ENCODE measurements at places on chromosomes 6 and 20.

- no peak for DNase-seq
Observed at GRCh38 chr6:28814032-28814976, 109.5 kb downstream of the TRIM27 start.

- no peak for DNase-seq
Observed at GRCh38 chr6:125797120-125797885, 6.5 kb downstream of the NCOA7 start.

DNA sequence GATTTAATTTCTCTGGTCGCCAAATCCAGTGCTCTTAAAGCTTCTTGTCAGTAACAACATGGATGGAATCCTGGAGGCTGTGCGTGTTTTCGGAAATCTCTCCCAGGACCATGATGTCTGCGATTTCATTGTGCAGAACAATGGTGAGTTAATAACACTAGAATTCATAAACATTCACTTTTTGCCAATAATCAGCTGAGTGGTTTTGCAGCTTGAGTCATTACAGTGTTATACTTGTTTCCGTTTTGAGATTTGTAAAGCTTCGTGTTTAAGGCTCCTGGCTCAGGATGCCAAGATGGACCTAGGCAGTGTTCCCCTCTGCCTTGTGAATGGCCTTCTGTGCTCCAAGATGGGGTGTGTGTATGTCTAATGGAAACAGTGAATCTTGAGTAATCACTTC is 113.8 kb downstream of the ARMC2 start:
- no peak for DNase-seq

- DNase-seq: no peak
Observed at GRCh38 chr6:41641352-41641925, 3.2 kb downstream of the MDFI start.

GRCh38 chr6:123091091-123091895 is 95.3 kb downstream of the CLVS2 start:
- DNase-seq: no peak

GRCh38 chr6:92174398-92175073 is 1244.8 kb downstream of the EPHA7 start:
- no peak for DNase-seq

DNA sequence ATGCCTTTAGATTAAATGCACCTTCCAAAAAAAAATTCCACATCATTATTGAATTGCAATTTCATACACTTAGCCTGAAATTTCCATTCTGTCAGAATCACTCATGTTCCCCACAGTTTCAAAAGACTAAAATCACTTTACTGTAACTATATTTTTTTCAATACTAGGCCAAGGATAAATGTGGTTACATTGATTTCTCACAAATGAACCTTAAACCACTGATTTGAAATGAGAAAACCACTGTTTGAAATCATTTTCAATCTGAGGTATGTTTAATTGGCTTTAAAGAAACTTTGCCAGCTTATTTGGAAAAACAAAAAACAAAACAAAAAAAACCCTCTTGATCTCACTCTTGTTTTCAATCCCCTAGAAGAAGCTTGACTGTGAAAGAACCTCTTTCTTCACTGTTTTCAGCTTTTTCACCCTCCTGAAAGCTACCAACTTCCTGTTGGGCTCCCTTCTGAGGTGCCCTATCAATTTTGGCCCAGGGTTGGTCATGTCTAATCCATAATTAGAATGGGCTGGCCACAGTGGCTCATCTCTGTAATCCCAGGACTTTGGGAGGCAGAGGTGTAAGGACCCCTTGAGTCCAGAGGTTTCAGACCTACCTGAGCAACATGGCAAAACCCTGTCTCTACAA is 242.5 kb downstream of the ADGRG6 start:
- DNase-seq: no peak

GRCh38 chr6:118751072-118751471 is 99.7 kb upstream of the CEP85L start:
- DNase-seq: no peak

- no peak for DNase-seq
Observed at GRCh38 chr6:157104803-157105202, 218.5 kb downstream of the TMEM242 start.

DNA sequence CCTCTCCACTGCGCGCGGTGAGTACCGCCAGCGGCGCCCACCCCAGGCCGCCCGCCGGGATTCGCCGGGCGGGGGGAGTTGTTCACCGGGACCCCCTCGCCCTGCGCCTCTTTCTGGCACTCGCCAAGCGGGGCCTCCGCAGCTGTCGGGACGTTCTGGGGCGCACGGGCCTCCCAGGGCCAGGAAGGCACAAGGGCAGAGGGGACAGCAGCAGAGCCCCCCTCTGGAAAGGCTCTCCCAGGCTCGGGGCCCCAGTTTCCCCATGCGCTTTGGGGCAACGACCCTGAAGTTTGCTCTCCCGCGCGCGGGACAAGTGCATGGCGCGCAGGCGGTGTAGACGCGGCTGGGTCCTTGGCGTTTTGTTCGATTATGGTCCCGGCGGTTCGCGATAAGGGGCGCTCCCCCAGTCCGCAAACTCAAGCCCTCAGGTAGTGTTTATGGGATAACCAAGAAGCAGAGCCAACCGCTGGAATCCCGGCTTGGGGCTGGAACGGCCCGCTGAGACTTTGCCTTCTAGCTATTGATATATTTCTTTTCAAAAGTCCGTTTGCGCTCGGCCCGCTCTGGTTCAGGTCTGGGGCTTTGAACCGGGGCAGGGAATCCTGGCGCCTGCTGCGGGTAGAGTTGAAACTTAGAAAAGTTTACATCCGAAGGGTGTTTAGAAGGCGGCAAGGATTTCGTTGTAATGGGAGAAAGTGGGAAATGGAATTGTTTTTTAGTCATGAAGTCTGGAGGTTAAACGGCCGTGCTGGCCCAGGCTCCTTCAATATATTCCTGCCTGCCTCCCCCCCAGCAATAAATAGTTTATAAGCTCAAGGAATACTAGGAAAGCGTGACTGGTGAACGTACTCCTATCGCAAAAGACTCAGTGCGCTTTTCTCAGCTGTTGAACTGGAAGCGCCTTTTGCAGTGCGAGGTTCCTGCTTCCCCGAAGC is 595 bp downstream of the EYA2 start:
- DNase-seq: no peak

DNA sequence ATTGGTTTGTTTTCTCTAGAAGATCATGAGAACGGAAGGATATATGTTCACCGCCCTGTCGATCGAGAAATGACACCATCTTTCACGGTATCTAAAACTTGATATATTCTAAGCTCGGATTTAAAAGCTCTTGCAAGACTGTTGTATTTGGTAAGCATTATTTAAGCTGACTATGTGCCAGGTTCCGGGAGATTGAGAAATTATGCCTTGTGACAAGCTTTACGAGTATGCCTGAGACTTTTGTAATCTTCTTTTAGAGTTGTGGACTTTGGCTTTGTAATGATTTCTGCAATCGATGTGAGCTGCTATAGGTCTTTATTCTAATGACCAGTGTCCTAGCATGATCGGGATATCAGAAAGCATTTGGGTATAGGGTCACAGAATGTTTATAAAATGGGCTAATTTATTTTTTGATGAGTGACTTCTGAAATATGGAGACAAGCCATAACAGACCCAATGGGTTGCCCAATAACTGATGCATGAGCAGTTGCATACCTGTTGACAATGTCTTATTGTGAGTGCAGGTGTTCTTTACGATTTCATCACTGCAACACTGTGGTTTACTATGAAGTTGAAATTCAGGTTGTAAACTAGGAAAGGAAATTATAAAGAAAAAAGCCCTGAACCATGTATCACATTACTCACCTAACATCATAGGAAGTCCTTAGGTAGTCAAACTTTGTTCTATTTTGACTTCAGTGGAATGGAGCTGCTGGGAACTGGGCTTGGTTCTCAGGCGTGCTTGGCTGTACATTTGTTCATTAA is 14.0 kb downstream of the CDH26 start:
- no peak for DNase-seq

DNA sequence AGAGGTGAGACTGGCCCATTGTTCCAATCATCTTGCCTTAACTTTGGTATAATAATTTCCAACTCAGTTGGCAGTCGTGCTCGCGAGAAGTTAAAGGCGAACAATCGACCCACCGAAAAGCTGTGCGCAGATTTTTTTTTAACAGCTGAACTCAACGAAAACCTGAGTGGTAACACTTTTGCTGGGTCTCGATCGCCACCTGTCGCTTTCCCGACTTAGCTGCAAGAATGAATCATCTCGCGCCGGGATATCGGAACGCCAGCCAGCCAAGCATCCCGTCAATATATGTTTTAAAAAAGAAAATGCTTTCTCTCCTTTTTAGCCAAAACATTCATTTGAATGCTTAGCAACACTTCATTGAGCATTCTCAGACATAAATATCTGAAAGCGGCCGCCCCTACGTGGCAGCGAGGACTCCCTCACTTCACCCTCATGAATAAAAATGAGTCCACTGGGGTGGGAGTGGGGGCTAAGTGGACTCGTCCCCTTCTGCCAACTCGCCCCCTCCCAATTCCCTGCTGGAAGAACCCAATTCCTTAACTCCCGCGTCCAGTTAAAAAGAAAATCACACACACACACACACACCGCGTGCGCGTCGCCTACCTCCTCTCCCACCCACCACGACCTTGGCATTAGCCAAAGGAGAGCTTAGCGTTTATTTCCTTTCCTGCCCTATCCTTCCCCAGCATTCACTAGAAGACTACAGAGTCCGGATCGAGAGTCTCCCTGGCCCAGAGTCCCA is 1.5 kb downstream of the COL12A1 start:
- no peak for DNase-seq

DNA sequence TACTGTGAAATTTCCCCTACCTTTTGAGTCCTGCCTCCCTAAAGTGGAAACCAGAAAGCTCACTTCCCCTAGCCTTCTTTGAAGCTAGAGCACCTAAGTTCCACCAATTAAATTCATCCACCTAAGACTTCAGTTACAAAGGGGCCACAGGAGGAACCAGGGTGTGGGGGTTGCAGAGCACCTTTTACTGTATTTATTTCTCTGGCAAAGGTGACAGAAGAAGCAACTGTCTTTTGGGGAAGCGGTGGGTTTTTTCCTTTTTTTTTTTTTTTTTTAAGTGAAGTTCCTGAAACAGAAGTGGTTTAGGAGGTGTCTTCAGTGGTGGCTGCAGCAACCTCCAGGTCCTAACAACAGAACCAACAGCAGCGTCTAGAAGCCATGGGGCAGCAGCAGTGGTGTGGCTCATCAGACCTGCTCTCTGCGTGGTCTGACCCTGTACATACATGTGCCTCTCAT is 13.1 kb downstream of the PSMB9 start:
- no peak for DNase-seq

DNA sequence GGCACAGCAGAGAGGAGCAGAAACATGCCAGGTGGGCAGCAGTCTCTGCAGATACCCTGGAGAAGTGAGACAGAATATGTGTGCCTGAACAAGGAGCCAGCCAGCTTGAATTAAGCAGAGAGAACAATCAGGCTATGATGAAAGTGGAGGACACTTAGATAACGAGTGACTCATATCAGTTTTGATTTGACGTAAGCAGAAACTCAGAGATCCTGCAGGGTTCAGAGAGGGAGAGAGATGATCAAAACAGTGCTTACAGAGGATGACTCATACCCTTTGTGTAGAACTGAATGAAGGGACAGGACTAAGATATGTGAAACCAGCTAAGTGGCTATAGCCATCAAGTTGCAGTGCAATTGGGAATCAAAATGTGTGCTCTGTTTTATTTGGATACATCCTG is 300.7 kb downstream of the TENT5A start:
- DNase-seq: no peak

GRCh38 chr20:11329271-11329670 is 588.4 kb upstream of the BTBD3 start:
- DNase-seq: no peak

- no peak for DNase-seq
Observed at GRCh38 chr6:72869621-72870020, 247.8 kb downstream of the KCNQ5 start.

DNA sequence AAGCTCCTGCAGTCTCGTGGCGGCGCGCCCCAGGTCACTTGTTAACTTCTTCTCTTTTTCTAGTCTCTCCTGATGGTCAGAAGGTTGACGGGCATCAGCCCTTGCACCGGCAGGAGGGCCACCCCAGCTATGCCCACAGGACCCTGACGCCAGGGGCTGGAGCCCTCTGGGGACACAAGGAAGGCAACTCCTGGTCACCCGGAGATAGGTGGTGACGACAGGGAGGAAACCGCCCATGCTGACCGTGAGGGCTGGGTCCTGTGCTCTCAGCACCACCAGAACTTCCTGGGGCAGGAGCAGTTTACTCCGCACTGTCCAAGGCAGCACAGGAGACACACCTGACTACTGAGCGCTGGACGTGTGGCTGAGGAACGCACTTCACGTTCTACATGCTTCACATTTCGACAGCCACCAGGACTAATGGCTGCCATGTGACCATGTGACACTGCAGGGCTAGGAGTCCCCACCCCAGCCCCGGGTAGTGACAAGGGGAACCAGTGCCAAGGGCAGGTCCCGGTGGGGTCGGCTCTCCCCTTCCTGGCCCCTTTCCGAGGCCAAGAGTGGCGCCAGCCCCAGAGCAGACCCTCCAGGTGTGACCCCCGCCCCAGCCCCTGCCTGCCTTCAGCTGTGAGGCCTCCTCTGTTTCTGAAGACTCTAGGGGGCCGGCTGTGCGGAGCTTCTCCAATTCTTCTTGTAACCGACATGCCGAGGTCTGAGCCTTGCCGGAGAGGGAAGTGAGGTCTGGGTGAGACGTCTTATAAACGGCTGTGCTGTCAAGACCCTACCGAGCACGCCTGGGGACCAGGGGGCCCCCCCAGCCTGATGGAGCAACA is 45.2 kb downstream of the DSTN start:
- DNase-seq: no peak

- peak; percentile 94 for DNase-seq
Observed at GRCh38 chr20:50071039-50071888, 41.7 kb downstream of the UBE2V1 start.

DNA sequence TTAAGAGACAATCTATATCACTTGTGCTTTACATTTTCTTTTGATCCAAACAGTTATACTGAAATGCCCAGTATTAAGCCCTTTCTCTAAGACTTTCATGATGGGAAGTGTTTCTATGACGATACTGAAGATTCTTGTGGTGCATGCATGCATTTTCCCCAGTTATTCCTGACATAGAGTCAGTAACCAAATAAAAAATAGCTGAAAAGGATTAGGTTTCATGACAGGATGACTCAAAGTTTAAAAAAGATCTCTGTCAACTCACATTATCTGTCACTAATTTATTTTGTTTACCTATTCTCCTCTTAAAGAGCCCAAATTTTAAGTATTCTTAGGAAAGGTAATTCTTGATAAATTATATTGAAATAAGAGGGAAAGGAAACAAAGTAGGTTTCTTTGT is 98.4 kb downstream of the SESN1 start:
- DNase-seq: no peak

- DNase-seq: no peak
Observed at GRCh38 chr6:26269531-26270485, 95.2 kb upstream of the BTN3A2 start.

GRCh38 chr6:163355426-163355991 is 59.0 kb upstream of the QKI start:
- no peak for DNase-seq

DNA sequence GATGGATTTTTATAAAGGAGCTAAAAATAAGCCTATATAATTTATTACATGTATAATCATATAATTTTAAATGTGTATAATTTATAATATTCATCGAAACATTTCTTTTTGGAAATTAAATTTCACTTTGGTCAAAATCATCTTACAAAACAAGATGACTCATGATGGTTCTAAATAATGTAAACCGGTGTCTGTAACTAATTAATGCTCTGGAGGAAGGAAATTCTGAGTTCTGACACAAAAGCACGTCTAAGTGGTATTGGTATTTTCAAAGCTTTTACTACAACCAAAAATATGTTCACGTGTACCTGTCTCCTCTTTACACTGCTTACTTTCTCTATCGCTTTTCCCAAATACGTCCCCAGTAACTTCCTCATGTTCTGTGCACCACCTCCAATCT is 134.1 kb downstream of the MTHFD1L start:
- no peak for DNase-seq

All from activated naive CD4-positive, alpha-beta T cell (primary cell).